Mesendoderm (in vitro differentiated cells): ENCODE measurements at places on chromosomes 1 and 21.

DNA sequence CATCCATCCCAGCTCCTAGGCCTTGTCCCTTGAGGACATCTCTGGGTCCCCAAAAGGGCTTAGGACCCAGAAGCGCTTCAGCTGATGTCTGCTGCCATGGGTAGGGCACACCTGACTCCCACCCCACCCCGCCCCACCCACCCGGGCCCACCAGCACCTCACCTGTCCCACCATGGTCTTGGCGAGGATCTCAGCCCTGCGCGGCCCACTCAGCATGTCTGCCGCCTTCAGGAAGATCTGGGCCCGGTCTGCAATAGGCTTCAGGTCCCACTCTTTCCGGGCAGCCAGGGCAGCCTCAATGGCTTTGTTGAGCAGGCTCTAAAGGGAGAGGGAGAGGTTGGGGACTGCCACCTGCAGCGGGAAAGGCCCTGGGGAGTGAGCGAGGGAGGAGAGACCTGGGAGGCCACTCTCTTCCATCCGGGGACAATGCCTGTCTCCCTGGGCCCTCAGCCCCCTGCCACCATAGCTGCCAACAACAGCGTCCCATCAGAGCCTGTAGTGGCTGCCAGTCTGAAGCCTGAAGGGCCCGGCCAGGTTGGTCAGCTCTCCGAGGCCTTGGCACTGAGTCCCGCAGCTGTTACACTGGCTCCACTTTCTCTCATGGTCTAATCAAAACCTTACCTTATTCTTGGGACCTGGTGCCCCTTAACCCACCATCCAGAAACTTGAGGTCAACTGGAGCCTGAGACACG lies 16.9 kb downstream of the ALDH4A1 start:
- no peak for DNase-seq

DNA sequence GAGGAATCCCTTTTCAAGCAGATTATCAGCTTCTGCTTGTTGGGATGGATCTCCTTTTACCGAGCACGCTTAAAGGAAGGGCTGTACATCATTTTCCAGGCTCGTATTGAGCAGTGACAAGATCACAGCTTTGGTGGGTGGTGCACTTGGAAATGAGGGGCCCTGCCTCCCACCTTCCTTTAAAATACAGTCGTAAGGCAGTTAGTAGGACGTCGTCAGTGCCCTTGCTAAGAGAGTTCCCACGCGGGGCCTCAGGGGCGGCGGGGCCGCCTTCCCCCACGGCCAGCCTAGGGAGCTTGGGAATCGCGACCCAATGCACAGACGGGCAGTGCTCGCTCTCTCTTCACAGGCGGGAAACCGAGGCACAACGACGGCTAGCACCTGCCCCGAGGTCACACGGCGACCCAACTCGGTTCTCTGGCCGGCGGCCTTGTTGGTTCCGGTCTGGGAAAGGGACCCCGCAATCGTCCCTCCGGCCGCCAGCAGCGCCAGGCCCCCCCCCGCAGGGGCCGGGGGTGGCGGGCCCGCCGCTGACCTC lies 58.6 kb downstream of the H3-3A start:
- DNase-seq, result no peak

- DNase-seq, result no peak
These were observed 1.7 kb downstream of the ISG15 start for GRCh38 chr1:1014799-1015681.

DNA sequence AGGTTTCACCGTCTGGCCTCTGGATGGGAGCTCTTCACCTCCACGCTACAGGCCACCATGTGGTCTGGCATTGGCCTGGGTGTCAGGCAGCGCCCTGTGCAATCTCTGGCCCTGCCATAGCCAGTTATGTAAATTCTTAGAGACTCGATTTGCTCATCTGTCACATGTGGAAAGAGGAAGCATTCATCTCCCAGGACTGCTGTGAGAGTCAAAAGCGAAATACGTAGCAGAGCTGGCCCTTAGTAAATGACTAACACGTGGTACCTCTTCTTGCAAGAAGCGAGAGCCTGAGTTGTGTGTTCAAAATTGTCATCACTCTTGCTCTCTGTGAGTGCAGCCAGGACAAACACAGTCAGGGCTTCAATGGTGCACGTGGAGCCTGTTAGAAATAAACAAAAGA lies 159.0 kb upstream of the BACE2 start:
- no peak for DNase-seq

GRCh38 chr1:7358425-7358824 lies 412.7 kb upstream of the VAMP3 start:
- no peak for DNase-seq

DNA sequence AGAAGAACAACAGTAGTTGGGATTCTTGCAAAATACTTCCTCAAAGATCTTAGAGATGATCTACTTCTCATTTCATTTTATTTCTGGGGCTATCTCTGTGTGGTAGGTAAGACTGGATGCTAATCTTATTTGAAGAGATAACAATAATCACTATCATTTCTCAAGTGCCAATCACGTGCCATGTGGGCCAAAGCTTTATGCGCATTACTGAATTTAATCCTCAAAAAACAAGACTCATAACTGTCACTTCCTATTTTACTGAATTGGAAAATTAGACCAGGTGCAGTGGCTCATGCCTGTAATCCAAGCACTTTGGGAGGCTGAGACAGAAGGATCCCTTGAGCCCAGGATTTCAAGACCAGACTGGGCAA lies 121.7 kb downstream of the KCNN3 start:
- DNase-seq, result no peak

DNA sequence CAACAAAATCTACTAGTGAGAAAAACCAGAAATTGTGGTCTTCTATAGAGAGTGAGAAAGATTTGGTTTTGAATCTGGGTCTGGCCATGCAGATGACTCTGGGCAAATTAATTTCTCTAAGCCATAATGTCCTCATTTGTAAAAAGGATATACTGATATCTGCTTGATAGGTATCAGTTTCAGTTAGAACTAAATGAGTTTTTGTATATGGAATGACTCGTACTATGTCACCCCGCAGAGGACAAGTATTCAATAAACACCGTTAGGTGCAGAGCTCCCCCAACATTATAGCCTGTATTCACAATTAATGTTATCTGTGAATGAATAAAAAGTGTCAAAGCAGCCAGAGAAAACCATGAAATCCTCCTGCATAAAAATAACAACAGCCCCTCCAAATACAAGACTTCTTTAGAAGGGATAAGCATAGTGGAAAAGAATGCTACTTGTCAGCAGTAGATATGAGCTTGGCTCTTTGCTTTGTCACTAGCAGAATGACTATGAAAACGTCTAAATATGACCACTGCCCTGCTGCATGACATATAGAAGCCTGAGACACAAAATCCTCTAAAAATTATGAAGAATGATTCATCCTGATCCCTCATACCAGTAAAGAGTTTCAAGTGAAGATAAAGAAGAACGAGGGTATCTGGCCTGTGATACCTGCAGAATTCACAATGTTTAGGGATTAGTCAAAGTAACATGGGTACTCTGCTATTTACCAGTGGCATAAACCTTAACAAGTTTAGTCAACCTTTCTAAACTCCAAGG lies 17.8 kb downstream of the SCAF4 start:
- DNase-seq, result no peak
